ENCODE measurements at places on chromosomes 2 and 18. TPM values are rescaled to one million over a fixed set of nuclear protein-coding genes. Genes with fewer than 3 reads are reported as not detected.
A peak's percentile ranks its signal among the peaks of the same experiment; 100 is the strongest.

CD207 gene
- not detected for polyA plus RNA-seq

ZNF142 gene
- polyA plus RNA-seq = 9.7 TPM

CABLES1 gene
- 4.4 TPM for polyA plus RNA-seq

TANK gene
- 24.8 TPM for polyA plus RNA-seq

- no peak for DNase-seq
Measured at GRCh38 chr18:4157352-4157751, 297.8 kb downstream of the DLGAP1 start.

GRCh38 chr2:196331143-196331542, 159.8 kb upstream of the STK17B start:
- DNase-seq = peak; percentile 82

- no peak for DNase-seq
Measured at GRCh38 chr18:59220784-59221765, 1.1 kb downstream of the GRP start.

GRCh38 chr18:48808476-48808875, 142.3 kb downstream of the SMAD7 start:
- DNase-seq = no peak

DNA sequence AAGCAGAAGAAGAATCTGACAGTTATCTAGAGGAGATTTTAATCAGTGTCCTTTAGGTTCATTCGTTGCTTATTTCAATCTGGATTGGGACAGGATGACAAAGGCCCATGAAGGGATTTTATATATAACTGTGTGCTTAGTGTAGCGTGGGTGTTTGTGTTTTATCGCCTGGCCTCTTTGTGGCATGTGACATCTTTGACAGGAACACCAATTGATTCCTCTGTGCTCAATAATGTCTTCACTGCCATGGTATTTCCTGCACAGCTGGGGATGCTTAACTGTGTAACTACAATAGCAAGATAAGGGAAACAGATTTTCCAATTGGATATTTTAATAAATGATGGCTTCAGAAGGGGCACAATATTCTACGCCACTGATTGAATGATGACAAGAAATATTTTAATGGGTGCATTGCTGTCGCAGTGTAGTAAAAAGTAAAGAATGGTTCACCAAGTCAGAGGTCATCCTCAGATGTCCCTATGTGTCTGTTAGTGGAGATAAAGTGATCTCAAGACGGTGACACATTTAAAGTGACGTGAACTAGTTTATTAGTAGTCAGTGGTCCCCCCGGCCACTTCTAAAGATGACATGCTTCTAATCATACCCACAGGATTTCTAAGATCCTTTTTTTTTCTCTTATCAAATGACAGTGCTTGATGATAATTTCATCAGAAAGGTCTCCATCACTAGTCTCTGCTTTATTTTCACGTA, 160.4 kb downstream of the AGAP1 start:
- peak; percentile 74 for DNase-seq

- DNase-seq = no peak
Measured at GRCh38 chr2:185108588-185108987, 510.3 kb downstream of the ZNF804A start.

- DNase-seq = no peak
Measured at GRCh38 chr2:15527074-15527739, 33.9 kb downstream of the NBAS start.

- DNase-seq = peak; percentile 89
Measured at GRCh38 chr2:220224691-220225543, 597.5 kb downstream of the SLC4A3 start.

DNA sequence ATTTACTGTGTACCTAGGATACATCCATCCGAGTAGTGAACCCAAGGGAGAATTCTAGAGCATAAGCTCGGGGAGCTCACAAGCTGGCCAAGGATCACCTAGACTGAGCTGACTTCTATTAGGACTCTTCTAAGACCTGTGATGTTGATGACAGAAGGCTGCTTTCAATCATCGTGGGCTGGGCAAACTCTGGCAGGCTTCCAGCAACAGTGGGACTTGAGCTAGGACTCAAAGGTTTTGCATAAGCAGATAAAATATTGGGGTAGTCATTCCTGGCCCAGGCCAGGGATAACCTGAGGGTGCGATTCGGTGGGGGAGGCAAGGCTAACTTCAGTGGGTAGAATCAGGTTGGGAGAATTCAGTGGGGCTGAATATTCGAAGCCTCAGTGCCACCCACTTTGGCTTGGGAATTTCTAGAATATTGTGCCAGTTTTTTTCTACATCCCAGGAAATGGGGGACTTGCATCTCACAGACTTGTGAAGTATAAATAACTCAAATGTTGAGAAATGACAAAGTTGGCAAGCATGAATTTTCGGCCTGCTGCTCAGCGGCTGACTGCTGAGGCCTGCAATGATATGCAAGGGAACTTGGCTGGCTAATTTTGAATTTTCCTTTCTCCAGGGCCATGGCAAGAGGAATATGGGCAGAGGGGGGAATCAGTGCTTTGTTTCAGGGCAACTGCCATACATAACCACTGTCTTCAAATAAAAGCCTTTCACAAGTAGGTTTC, 274.3 kb downstream of the PRKCE start:
- no peak for DNase-seq

DNA sequence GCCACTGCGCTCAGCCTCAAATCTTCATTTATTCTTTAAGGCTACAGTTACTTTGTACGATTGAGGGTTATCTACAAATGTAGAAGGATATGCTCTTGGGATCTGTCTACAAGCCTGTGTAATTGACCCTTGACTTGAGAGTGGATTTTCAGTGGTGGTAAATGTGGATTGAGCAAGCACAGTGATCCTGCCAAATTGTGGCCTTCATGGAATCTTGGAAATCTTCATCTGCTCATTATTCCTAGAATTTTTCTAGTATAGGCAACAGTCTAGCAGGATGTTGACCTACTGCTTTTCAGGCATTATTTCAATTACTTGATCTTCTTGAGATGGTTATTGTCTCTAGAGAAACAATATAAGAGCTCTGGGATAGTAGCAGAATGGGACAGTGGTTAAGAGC, 226.1 kb upstream of the REV1 start:
- DNase-seq = no peak

DNA sequence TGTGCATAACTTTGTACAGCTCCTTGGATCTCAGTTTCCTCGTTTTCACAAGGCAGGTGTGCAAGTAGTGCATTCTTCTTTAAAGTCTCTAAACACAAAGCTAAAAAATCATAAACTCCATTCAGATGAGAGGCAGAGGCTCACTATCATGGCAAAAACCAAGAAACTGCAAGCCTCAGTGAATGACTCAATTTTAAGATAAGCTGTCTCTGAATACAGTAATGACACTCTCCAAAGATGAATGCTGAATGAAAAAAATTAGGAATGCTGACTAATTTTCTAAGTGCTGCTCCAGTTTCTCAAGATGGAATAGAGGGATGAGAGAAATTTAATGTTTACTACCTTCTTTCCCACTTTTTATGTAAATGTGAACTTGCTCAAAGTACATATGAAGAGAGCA, 17.2 kb downstream of the B4GALT6 start:
- peak; percentile 17 for DNase-seq

All from IMR-90 (cell line).